ENCODE measurements at places on chromosomes 12 and 14.

DNA sequence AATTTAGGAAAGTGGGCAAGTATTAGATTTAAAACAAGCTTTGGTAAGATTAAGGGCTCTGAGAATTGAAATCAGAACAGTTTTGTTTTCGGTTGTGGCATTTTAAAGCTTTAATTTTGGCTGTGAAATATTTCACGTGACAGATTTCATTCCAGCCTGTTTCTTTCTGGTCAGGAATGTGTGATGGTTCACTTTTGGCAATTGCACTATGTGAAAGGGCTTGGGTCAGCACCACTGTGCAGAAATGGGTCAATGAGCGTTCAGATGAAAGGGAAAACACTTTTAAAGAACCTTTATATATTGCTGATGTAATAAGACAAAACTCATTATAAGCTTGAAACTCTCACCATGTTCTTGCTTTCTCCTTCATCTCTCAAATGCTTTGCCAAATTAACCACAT, 17.1 kb downstream of the NUBPL start:
- no peak for DNase-seq

- no peak for DNase-seq
These were observed 125.6 kb upstream of the RPH3A start for GRCh38 chr12:112665958-112666357.

DNA sequence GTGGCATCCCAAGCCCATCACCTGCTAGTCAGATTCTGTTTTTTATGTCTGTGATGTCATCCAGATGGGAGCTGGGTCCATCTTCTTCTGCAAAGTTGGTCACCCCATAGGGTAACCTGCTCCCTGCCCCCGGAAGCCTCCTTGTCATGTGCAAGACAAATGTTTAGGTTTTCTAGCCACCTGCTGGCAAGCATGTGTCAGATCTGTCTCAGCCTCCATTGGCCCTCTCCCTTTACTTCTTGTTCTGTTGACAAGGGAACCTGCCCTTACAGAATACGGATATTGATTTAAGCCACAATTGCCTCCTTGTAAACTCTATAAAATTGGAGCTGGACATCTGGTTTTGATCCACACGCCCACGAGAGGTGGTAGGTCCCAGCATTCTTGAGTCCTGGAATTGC, 7.5 kb downstream of the NTF3 start:
- no peak for DNase-seq

- DNase-seq, result no peak
These were observed 16.2 kb downstream of the KIF21A start for GRCh38 chr12:39426636-39427240.

DNA sequence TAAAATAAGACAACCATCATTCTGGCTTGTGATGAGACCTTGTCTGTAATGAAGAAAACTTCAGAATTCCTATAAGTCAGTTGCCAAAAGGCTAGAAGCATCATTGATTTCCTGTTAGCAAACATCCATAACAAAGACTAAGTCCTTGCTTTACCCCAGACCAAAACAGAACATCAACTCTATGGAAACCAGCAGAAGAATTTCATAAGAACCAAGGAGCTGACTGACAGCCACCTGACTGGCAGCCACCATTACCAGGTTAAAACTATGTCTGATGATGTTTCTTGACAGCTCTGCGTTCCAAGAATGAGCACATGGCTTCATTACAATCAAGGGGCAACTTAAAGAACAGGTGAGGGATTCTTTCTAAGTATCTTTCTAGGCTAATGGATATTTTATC, 29.3 kb downstream of the HECTD4 start:
- no peak for DNase-seq

DNA sequence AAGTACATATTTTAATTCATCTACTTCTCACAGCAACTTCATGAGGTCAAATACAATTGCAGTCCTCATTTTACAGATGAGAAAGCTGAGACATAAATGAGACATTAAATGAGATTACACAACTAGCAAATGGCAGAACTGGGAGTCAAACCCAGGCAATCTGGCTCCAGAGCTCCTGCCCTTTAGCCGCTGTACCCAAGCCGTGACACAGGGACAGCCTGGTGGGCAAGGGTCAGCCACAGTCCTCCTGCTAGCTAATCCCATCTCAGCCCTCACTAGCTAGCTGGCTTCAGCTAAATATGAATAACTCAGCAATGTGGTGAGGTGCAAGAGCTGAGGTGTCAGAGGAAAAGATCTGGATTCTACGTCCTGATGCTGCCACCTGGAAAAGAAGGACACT, 54.8 kb downstream of the NINJ2 start:
- no peak for DNase-seq

DNA sequence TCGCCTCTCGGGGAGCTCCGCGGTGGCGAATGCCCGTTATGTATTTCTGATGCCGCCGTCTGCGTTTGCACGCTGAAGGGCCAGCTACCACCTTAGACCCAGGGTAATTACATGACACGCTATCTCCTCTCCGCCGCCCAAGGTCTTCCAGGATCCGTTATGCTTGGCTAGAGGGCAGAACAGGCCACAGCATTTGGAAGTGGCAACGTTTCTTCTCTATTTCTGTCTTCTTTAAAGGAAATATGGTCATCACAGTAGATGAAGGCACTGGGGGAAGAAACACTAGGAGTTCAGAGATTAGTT, 861 bp upstream of the MDGA2 start:
- DNase-seq, result no peak

DNA sequence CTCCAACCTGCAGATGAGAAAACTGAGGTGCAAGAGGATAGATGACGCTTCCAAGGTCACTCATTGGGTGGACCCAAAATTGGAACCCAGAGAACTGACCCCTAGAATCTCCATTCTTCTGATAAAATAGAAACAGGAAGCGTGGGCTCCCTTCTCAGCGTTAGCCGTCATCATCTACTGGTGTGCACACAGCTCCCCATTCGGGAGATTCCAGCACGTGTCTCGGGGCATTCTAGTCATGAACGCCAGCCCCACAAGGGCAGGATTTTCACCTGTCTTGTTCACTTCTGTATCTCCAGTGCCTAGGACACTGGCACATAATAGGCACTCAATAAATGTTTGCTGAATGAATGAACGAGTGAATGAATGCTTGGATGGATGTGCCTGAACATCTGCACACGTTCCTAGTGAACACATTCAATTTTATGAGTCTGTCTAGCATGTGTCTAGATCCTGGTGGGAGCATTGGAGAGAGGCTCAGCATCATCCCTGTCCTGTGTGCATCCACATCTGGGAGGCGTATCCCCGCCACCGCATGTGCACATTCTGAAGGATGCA, 30.5 kb downstream of the RASAL1 start:
- DNase-seq, result no peak

DNA sequence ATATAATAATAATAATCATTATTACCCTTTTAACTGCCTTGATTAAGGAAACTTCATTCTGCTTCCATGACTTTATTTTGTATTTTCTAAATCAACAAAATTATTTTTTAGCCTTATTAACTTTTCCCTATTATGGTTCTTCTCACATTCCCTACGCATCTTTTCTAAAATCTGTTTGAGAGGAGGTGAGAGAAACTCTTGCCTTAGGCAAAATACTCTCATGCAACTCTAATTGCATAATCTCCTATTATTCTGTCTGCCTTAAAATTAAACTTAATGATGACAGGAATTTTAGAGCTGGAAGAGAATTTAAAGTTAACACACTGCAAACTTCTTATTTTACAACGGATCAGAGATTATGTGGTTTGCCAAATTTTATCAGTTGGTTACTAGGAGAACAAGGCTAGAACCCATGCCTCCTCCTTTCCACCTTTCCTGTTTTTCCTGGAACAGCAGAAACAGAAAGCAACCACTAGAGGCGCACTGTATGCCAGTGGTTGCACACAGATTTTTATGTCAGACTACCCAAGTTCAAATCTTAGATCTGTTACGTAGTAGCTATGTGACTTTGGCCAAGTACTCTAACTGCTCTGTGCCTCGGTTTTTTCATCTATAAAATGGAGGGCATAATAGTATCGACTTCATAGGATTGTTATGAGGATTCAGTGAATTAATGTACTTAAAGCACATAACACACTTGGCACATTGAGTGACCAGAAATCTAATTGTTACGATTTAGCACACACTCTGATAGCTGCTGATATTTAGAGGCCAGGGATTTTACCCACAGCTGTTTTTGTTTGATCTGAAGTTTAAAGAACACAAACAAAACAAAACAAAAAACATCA, 4.3 kb upstream of the BRMS1L start:
- no peak for DNase-seq

DNA sequence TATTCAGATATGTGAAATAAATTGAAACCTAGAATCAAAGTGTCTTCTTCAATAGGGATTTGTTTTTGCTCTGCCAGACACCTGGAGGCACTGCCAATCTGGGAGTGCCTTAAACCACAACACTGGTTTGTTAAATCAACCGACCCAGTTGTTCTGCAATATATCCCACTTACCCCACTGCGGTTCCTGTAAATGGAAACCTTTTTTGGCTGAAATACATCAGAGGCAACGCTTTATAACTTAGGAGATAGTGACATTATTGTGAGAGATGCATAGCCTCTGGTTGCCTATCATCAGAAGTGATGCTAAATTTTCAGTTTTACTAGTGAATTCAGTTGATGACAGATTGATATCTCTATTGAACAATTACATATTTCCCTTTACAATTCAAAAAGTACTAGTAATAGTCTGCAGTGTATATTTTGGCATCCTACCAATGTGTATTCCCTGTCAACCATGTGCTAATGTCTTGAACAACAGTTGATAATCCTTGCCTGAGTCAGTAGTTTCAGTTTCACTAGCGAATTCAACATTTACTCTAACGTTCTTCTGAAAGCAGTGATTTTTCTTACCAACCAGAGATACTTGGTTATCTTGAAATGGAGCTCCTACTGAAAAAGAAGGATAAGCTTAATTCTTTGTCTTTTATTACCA, 30.5 kb downstream of the PPP2R5C start:
- DNase-seq, result no peak

Measured in CD4-positive, alpha-beta T cell (primary cell).